ENCODE measurements at places on chromosomes 3 and 15. TPM values are rescaled to one million over a fixed set of nuclear protein-coding genes. Genes with fewer than 3 reads are reported as not detected.
A peak's percentile ranks its signal among the peaks of the same experiment; 100 is the strongest.

GRCh38 chr3:150165396-150166094, 194.8 kb upstream of the PFN2 start:
- DNase-seq, result no peak

GRCh38 chr3:196970547-196971093, 2.0 kb upstream of the PIGZ start:
- DNase-seq, result peak; percentile 69

GRCh38 chr3:101124125-101124524, 130.9 kb upstream of the ABI3BP start:
- no peak for DNase-seq

Gene GABRA5
- total RNA-seq, result not detected

DNA sequence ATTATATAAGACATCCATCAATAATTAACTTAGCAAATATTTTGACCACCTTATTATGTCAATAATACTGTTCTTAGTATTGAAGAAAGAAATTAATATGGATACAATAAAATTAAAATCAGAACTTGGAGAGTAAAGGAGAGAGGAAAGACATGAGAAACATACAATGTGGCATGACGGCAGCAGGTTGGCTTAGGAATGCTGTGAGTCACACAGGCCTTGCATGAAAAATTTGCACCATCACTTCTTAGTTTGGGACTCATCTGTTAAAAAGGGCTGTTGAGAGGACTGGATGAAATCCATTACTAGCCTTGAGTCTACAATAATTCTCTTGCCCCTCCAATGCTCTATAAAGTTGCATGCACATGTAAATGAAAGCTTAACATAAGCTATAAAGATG, 880.8 kb downstream of the ROBO1 start:
- DNase-seq, result no peak

- DNase-seq, result no peak
These were observed 17.3 kb upstream of the ATP2C1 start for GRCh38 chr3:130876594-130876993.

GRCh38 chr3:47541583-47542108, 28.1 kb upstream of the ELP6 start:
- DNase-seq, result no peak

DNA sequence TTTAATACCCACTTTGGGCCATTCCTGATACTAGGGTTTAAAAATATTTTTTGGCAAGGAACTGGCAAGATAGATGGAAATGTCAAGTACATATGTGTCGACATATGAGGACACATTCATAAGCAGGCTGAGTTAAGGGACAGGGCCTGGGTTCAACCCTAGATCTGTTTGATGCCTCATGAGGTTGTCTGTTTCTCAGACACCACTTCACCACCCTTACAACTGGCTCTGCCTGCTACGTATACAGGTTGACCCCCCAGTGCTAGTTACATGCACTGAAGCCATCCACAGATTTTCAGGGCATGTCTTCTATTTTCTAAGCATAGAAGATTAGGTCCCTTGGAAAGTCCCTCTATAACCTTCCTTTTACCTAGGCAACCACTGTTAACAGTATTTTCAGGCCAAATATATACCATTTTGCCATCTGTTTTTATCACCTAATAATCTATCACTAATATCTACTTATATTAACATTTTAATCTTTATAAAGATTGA, 296.7 kb downstream of the PLCL2 start:
- no peak for DNase-seq

Gene CCR9
- total RNA-seq, result not detected

Gene DPPA4
- total RNA-seq, result not detected

GRCh38 chr3:158430968-158431367, 140.0 kb upstream of the MLF1 start:
- DNase-seq, result no peak

DNA sequence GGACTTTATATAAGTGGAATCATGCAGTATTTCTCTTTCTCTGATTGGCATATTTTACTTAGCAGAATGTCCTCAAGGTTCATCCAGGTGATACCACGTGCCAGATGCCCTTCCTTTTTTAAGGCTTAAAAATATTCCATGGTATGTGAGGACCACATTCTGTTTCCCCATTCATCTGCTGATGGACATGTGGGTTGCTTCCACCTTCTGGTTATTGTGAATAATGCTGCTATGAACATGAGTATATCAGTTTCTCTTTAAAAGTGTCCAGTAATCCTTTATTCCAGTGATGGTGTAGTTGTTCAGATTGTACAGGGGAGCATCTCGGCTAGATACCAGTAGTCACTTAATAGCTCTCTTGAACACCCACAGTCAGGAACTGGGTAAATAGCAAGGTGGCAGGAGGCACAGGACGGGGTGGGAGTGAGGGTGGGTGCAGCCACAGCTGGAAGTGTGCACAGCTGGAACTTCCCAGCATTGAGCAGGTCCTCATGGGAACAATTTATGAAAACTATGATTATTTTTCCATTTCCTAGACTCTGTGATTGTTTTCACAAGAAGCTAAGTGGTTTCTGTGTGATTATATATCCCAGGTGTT, 50.3 kb upstream of the ATG7 start:
- DNase-seq, result no peak

Gene CCDC39
- total RNA-seq, result not detected

- DNase-seq, result no peak
These were observed 115.2 kb upstream of the TMCO5A start for GRCh38 chr15:37819191-37819590.

DNA sequence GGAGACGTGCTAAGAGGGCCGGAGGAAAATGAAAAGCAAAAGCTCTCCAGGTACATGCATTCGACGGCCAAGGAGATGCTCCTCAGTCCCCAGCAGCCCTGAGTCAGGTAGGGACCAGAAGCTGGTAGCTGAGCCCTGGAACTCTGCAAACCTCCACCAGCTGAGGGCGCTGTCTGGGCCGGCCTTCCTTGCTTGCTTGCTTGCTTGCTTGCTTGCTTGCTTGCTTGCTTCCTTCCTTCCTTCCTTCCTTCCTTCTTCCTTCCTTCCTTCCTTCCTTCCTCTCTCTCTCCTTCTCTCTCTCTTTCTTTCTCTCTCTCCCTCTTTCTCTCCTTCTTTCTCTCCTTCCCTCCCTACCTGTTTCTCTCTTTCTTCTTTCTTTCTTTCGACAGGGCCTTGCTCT, 94.6 kb upstream of the RASGRF1 start:
- no peak for DNase-seq

- DNase-seq, result no peak
These were observed 3.9 kb upstream of the MAP1A start for GRCh38 chr15:43513550-43513949.

GRCh38 chr15:61364871-61365270, 135.8 kb upstream of the RORA start:
- DNase-seq, result no peak

- no peak for DNase-seq
These were observed 36.9 kb downstream of the AKAP13 start for GRCh38 chr15:85417276-85417675.

DNA sequence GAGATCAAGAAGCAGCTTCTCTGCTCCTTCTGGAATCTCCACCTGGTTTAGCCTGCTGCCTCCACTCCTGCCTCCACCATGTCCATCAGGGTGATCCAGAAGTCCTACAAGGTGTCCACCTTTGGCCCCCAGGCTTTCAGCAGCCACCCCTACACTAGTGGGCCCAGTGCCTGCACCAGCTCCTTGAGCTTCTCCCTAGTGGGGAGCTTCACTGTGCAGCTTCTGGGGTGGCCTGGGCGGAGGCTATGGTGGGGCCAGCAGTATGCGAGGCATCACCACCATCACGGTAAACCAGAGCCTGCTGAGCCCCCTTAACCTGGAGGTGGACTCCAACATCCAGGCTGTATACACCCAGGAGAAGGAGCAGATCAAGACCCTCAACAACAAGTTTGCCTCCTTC, 2.4 kb upstream of the KPNA4 start:
- DNase-seq, result no peak

Gene HEG1
- 30.6 TPM for total RNA-seq
